ENCODE measurements at places on chromosomes 2 and 18.

- DNase-seq = no peak
Measured at GRCh38 chr2:20448246-20448976, 1.5 kb downstream of the RHOB start.

DNA sequence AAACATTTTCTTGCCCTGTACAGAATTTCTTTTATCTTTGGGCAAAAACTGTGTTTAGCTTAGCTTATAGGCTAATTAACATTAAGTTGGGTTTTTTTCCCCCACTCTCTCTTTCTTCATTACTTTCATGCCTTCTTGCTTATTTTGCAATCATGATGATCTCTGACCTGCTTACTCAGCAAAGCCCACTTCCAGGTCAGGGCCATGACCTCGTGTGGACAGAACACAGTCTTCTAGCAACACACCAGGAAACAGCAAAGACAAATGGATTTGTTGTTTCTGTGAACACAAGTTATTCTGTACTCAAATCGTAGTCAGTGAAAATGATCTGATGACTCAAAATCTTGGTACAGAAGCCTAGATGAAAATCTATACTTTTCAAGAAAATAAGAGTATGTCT is 60.7 kb downstream of the SPATS2L start:
- DNase-seq = no peak

GRCh38 chr18:25729072-25729471 is 361.3 kb downstream of the SS18 start:
- no peak for DNase-seq

DNA sequence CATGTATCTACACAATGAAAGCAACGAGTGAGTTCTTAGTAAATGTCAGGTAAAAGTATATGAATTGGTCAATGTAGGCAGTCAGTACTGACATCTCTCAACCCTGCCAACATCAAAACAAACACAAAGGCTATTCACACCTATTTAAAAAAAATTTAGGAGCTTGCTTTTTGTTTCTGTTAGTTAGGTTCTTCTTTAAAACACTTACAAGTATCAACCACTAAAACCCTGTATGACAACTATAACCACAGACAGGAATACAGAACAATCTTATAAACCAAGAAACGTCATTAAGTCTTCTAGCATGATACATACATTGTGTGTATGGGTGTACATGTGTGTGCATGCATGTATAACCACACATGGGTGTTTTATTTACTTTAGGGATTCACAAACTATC is 131.0 kb downstream of the TCF4 start:
- DNase-seq = no peak

- DNase-seq = no peak
Measured at GRCh38 chr2:184555352-184555751, 43.0 kb upstream of the ZNF804A start.

DNA sequence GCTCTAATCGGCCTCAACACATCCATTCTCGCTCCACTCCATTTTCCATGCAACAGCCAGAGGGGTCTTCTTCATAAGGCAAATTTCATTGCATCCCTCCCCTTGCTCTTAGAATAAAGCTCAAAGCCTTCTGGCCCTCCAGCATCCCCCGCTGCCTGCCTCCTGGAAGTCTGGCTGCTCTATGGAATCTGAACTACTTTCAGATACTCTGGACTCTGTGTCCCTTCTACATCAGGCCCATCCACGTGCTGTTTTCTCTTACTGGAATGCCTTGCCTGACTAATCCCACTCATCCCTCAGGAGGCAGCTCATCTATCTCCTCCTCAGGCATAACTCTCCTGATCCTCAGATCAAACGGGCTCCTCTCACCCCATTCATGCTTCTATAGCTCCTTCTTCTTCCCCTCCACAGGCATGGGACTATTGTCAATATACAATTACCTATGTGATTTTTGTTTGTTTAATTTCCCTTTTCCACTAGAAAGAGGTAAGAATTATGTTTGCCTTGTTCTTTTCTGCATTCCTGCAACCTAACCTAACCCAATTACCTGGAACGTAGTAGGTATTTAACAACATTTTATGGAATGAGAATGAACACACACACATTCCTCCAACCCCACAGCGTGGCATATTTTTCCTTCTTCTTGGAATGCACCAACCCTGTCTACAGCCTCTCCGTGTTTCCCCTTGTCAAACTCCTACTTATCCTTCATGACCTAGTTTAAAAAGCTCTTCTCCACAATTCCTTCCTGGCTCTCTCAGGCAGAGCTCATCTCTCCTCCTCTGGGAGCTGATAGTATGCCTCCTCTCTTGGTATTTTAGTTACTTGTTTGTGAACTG is 49.5 kb downstream of the LBH start:
- DNase-seq = no peak
